ENCODE measurements at places on chromosomes 13 and 19.

GRCh38 chr13:27310946-27311345, 40.3 kb downstream of the RASL11A start:
- DNase-seq: no peak

- no peak for DNase-seq
Measured at GRCh38 chr13:113045251-113046127, 60.1 kb upstream of the F7 start.

DNA sequence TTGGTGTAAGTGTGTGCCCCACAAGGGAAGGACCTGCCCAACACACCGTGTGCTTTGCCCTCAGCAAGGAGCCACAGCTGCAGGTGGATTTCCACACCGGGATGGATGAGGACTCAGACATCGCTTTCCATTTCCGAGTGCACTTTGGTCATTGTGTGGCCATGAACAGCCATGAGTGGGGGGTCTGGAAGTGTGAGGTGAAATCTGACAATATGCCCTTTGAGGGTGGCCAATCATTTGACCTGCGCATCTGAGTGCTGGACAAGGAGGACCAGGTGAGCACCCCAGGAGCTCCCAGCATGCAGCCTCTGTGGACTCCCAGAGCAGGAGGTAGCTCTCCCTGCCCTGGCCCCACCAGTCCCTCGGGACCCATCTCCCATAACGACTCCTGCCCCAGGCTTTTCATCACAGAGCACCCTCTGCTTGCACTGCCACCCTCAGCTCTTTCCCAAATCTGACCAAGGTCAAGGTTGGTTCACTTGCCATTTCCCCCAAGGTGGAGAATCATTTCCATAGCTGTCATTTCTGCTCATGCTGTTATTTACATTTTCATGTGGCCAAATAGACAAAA, 13.2 kb upstream of the EID2 start:
- DNase-seq: no peak

- DNase-seq: no peak
Measured at GRCh38 chr19:1491114-1491848, at the start of gene REEP6. REEP6 (plus strand) TSS chr19:1491181; CDS start chr19:1491270, 89 bp downstream.

DNA sequence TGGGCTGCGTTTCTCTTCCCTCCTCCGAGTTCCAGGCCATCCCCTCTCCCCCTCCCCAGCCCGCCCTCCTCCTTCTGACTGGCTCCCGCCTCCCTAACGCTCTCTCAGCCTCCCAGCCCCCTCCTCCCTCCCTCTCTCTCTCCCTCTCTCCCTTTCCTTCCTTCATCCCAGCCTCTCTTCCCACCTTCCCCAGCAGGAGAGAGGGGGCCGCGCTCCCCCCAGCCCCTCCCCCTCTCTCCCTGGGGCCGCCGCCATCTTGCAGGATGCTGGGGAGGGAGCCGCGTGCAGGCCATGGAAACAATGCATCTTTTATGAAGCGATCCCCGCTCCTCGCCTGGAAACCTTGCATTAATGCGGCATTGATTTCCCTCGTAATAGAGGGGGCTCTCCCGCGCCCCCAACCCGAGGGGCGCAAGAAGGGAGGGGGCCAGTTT, 42.6 kb upstream of the ADGRL1 start:
- DNase-seq: peak; percentile 97

DNA sequence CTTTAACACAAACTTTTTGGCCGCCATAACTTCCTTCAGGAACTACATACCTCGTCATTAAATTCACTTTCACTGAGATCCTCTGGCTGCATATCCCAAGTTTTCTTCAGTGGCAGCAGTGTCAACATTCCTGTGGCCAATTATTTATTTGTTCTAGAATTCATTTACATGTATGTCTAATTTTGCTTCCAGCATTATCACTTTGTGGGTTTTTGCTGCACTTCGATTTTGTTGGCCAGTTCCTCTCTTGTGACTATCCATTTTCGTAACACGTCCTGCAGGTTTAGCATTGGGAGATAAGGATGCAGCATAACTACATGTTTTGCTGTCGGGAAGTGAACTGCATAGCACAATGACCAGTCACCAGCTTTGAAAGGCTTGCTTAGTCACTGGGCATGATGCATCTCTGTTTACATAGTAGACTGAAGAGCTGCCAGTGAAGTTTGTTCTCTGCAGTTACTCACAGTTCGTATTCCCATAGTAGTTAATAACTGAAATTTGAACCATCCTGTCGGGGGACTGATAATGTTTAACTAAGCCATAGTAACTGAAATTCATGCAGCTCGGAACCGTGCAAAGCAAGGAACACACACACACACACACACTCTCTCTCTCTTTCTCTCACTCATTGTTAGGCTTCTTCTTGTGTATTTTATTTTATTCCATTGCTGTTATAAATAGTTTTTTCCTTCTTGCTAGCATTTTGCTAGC, 28.3 kb downstream of the ZNF507 start:
- no peak for DNase-seq

- DNase-seq: peak; percentile 24
Measured at GRCh38 chr19:31054430-31054829, 294.8 kb downstream of the TSHZ3 start.
